ENCODE measurements at places on chromosomes 1 and 21.

- DNase-seq = peak; percentile 45
Measured at GRCh38 chr1:32695098-32695904, 7.3 kb downstream of the SYNC start.

DNA sequence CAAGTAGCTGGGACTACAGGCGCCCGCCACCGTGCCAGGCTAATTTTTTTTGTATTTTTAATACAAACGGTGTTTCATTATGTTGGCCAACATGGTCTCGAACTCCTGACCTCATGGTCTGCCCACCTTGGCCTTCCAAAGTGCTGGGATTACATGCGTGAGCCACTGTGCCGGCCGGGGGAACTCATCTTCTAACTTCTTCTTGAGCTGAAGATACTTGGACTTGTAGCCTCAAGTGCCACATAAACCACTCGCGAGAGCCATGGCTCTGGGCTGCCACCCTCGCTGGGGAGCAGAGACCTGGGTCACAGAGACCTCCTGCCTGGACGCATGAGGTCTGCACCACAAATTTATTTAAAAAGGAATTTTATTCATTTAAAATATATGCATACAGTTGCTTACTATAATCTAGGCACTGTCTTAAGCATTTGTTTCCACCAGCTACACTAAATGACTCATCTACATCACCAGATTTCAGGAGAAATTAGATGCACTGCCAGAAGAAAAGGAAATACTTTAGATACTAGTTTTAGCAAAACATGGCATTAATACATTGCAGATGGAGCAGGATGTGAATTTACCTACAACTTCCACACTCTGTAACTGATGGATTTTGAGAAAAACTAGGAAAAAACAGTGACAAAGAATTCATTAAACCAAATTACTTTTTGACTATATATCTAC is 29.9 kb upstream of the PUM1 start:
- no peak for DNase-seq

- DNase-seq = peak; percentile 64
Measured at GRCh38 chr1:36224537-36225282, 467 bp downstream of the THRAP3 start.

DNA sequence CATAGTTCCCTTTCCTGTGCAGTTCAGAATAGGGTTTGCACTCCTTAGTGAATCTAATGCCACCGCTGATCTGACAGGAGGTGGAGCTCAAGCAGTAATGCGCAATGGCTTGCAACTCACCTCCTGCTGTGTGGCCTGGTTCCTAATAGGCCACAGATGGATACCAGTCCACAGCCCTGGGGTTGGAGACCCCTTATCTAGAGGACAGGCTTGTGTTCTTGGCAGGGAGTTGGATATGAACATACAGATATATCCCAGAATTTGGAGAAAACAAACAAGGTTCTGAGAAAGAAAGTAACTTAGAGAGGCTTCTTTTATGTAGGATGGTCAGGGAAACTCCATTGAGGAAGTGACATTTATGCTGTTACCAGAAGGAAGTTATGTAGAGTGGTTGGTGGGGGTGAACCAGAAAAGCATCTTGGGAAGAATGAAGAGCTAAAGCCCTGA is 5.1 kb upstream of the PTPRC start:
- DNase-seq = no peak

- DNase-seq = no peak
Measured at GRCh38 chr21:25188677-25189079, 418.6 kb downstream of the MRPL39 start.

DNA sequence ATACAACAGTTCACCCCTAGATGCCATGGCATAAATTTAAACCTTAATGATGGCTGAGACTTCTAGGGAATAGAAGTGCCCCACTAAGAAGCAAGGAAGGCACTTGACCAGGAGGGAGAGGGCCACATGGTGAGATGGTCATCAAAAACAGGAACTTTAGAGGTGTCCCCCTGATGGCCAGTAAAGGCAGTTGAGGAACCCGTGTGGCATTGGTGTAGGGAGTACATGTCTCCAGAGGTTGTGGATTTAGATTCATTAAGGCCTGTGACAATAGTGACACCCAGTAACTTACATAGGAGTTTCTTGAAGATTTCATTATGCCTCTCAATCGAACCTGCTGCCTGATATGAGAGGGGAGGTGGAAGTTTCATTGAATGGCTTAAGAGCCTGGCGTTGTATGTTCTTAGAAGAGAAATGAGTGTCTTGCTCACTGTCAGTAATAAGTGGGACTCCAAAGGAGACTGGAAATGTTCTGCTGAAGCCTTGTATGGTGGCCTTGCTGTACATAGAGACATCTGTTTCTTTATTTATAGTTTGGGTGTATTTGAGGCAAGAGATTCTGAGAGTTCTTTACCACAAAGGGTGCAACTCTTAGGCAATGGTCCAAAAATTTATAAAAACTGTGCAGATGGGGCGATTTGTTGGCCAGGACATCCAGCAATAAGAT is 27.9 kb downstream of the EDARADD start:
- DNase-seq = no peak
